ENCODE measurements at places on chromosomes 1 and 21.

DNA sequence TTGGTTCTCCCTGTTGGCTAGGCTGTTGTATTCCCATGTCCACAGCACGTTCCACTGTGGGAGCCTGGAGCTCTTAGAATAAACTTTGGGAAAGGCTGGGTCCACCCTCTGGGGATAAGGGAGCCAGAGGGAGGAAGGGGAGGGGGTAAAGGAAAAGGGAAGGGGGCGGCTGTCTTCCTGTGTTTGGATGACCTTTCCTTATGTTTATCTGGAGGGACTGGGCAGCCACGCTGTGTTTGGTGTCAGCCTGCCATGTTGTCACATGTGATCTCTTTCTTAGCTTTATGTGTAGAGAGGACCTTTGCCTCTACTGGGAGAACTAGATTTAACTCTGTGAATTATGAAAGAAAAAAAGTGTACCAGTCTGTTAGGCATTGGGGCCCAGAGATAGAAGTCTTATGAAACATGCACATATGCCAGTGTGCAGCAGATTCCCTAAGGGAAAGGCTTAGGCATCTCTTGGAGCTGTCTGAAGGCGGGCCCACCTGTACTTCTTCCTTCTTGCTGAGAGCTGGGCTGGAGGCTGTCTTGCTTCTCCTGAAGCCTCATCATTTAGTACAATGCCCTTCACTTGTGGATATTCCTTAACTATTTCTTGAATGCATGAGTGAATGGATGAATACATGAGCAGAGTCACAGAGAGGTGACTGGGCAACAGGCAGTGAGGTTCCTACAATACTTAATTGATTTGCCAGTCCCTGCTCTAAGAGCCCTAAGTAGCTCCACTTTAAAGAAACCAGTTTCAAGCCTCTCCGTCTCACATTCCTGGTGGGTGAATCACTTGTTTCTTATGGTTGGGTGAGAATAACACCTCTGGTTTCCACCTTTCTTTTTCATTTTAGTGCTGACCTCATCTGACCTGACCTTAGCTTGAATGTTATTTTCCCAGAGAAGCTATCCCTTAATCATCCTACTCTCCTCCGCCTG, 62.5 kb upstream of the ARHGAP29 start:
- peak; percentile 85 for DNase-seq

DNA sequence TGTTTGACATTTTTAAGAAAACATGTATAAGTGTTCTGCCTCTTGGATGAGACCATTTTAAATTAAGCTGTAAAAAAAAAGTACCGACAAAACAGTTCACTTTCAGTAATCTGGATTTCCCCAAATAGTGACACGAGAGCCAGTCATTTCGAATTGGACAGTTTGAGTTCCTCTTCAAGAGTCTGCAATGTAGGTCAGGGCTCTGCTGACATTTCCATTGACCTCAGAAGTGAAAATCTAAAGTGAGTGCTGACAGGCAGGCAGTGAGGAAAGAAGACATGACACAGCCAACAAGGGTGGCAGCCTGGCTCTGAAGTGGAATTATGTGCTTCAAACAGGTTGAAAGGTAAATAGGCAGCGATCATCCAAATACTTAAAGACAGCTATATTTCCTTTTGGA, at the start of gene IL23R:
Gene IL23R, plus strand, starts transcription at position 259 of the 400 bp plus-strand sequence. CDS start 1,667 bp downstream, outside the sequence.
- no peak for DNase-seq

GRCh38 chr1:66444438-66445265, 89.3 kb upstream of the SGIP1 start:
- DNase-seq = no peak

DNA sequence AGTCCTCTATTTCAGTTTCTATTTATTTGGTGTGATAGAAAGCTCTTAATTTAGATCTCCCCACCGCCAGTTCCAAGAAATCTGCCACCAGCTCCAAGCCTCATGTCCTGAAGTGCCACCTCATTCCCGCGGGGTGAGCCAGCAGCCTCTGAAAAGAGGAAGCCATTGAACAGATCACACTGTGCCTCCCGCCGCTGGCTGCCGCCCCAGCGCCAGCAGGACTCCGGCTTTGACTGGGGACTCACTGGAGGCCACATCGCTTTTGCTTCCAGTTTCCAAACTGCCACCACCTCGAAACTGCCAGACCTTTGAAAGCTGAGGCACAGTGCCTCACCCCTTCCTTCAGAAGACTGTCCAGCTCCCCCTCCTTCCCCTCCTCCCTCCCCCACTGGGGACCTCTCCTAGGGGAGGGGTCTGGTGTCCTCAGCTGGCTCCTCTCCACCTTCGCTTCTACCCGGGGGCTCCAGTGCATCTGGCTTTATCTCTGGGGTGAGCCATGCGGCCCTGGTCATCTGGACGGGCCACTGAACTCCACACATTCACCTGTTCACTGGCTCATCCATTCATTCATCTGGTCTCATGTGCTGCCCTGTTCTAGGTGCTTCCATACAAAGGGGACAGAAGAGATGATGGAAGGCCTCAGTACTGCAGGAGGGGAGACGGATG, 58.9 kb downstream of the VPS26C start:
- no peak for DNase-seq
